NCI-H2029 (cell line): ENCODE measurements at places on chromosomes 1 and 21.

DNA sequence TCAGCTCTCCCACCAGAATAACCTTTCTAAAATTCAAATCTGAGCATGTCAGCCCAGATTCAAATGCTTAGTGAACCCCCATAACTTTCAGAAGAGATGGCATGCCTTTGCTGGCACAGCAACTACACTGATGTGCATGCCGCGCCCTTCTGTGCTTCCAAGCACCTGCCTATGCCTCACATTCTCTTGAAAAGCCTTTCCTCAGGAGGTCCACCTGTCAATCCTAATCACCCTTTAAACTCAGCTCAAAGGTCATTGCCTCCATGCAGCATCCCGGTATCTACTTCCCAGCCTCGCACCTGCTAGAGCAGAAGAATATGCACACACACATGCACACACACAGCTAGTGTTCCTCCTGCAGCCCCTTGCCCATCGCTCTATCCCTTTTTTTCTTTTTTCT is 5.2 kb upstream of the S100A2 start:
- DNase-seq, result no peak

DNA sequence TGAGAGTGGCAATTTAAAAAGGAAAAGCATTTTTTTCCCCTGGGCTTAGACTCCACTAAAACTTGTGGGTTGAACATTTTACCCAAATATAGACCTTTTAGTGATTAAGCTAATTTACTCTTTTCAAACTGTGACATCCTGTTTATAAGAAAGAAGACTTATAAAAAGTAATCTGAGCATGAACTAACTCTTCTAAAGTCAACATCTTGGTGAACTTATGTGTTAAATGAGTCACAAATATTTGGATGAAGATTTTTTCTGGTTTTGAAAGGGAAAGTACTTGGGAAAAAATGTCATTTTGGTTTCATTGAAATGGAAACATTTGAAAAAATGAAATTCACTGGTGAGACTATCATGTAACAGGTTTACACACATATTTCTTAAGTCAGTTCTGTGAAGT is 109.8 kb downstream of the KCNK2 start:
- no peak for DNase-seq

- DNase-seq, result no peak
Measured at GRCh38 chr1:201072149-201072548, 40.1 kb downstream of the CACNA1S start.

- DNase-seq, result peak; percentile 2
Measured at GRCh38 chr1:158496374-158496773, 24.4 kb downstream of the OR10R2 start.

DNA sequence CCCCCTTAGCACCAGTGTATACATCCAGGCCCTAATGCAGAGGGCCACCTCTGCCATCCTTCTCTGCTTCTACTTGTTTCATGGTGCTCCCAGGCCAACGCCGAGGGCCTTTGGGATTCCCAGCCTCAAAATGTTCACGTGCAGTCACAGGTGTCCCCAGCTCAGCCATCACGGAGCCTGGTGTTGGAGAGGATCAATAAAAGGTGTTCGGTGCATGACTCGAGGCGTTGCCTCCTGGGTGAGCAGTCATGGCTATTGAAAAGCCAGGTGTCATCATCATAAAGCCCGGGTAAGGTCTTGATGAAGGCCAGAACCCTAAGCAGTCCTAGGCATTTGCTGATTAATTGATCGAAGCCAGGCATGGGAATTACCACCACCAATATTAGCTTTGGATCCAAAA is 76.1 kb downstream of the ABCA4 start:
- DNase-seq, result no peak

DNA sequence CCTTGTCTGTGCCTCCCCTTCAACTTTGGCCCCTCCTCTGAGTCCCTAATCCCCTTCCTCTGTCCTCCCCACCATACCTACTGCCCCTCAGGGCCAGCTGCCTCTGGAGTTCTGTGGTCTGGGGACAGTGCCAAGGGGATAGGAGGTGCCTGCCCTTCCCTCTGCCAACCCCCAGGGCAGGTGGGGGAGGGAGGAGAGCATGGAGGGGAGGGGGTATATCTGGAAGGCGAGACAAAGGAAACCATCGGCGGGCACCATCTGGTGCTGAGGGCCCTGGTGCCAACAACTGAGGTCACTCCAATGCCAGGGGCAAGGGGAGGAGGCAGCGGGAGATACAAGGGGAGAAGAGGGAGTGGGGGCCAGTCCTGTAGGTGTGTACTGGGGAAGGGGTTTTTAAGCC is 9.6 kb downstream of the RAB25 start:
- peak; percentile 75 for DNase-seq

DNA sequence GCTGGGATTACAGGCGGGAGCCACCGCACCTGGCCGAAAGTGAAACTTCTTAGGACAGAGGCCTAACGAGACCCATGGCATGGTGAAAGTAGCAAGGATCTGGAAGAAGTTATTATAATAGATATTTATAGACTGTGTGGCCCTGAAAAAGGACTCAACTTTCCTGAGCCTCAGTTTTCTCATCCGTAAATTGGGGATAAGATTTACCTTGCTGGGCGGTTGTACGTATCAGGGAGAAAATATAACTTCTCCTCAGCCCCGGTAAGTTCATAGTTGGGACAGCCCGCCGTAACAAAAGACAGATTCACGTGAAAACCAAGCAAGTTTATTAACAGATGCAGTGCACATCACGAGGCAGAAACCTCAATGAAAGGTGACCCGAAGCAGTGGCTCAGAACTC is 5.5 kb upstream of the PIK3CD start:
- no peak for DNase-seq

DNA sequence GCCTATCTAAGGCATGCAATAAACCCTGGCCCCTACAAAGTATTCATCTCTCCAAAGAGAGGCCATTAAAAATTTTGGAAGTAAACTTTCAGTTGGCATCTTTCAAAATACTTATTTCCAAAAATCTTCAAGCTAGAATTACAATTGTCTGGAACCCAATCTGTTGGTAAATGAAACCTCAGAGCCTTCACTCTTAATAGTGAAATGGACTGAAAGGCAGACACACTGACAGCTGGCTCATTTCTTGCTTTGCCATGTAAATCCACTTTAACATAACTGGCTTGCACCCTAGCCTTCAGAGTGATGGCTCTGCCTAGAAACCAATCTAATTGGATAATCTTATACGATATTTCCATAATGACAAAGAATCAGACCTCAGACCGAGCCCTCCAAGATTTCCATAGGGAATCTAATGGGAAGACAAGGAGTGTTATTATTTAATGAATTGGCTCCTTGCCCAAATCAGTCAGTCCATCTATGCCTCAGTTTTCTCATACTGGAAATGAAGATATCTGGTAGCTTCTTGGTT is 9.2 kb upstream of the PALMD start:
- DNase-seq, result no peak

DNA sequence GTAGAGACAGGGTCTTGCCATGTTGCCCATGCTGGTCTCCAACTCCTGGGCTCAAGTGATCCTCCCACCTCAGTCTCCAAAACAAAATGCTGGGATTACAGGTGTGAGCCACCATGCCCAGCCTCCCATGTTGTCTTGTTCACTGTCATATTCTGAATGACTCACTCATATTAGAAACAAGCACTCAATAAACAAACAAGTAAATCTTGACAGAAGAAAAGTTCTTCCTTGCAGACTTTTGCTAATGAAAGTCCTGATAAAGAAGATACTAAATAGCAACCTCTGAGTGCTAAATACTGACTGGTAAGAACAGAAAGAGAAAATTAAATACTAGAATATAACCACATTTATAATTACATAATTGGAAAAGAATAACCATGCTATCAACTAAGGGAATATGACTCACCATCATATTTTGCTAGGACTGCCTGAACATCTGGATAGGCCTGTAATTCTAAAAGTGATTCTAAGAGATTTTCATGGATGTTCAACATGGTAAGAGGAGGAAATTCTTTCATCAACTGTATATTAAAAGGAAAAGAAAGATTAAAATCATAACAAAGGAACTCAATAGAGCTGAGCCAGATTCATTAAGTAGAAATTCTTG is 37.3 kb downstream of the ST7L start:
- no peak for DNase-seq

DNA sequence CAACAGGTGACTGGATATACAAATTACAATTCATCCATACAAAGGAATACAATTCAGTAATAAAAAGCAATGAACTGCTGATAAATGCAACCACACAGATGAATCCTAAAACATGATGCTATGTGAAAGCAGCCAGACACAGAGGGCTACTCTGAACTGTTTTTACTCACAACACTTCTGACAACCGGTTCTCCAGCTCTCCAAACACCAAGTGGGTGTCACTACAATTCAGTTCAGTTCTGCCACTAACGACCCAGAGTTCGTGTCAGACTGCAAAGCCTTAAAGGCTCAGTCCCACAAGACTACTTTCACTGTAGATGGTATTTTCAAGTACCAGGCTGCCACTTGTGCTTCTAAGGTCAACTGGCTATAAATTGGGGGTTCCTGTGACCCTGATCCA is 119.4 kb downstream of the SLC16A1 start:
- DNase-seq, result no peak

- no peak for DNase-seq
Measured at GRCh38 chr1:204695692-204696091, 10.2 kb upstream of the LRRN2 start.

DNA sequence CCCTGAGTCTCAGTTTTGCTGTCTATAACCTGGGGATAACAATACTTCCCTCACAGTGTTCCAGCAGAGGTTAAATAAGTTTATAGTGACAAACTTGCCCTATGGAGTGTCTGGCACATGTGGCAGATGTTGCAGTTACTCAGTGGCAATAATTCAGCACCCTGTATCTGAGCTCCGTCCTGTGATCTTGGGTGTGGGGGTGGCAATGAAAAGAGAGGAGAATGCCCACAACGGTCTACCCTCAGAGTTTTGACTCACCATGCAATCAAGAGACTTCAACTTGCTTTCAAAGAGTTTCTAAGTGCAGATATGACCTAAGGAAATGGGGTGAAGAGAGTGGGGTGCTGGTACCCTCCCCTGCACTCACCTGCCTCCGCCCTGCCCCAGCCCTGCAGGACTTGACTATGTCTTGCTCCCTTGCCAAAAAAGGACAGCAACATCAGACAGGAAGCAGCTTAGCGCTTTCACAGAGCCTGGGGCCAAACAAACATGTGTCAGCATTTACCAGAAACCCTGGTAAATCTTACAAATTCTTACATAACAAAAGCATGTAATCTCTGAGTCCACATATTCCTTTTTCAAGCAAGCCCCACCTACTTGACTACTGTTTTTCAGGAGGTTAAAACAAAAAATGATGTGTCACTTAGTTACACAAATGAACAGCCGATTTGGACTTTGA is 185.1 kb upstream of the CAMK1G start:
- no peak for DNase-seq

DNA sequence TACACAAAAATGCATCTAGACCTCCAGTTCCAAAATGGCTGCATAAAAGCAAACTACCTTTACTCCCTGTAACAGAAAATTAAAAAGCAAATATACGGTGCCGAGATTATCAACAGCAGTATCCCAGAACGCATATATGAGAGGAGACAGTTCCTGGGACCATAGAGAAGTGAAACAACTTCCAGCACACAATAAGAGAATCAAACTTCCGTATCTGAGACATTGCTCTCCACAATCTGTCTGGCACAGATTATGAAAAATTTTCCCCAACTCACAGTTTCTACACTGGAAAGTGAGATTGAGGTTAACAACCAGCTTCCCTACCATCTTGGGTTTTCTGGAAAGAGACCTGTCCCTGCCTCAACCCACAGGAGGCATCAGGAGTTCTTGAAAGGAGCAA is 47.2 kb upstream of the ST6GALNAC3 start:
- DNase-seq, result no peak

DNA sequence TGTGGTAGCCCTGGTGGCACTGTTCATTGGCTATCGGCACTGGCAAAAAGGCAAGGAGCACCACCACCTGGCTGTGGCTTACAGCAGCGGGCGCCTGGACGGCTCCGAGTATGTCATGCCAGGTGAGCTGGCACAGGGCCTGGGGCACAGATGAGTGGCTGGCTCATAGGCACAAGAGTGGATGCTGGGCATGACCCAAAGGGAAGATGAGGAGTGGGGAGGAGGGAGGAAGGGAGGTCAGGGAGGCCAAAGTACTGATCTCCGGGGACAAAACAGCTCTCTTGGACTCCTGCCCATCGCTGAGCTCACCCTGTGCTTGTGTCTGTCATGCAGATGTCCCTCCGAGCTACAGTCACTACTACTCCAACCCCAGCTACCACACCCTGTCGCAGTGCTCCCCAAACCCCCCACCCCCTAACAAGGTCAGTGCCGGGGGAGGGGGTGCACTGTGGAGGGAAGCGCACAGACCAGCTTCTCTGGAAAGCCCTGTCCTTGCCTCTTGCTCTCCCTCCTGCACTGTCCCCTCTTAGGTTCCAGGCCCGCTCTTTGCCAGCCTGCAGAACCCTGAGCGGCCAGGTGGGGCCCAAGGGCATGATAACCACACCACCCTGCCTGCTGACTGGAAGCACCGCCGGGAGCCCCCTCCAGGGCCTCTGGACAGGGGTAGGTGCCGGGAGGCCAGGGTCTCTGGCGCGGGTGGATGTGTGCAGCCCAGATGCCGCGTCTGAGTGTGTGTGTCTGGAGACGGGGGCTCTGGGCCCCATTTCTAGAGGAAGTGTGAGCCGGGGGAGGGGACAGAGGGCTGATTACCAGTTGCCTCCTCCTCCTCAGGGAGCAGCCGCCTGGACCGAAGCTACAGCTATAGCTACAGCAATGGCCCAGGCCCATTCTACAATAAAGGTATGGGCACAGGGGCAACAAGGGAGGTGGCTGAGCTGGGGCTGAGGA is 7.3 kb upstream of the LRRC71 start:
- peak; percentile 93 for DNase-seq

DNA sequence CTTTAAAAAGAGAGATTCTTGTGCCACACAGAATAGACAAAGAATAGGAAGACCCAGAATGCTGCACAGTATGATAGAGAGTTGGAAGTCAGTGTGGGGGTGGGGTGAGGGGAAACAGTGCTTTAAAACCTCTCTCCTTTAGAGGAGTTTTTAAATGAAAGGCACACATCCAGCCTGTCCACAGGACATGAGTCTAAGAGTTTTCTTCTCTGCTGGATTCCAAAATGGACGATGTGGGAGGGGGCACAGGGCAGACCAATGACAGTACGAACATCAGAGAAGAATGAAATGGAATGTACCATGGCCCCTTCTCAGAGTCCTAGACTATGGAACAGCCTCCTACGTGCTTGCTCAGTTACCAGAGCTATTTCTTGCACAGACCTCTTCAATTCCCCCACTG is 458.2 kb upstream of the DAB1 start:
- DNase-seq, result no peak
